ENCODE measurements at places on chromosomes 4 and X.

DNA sequence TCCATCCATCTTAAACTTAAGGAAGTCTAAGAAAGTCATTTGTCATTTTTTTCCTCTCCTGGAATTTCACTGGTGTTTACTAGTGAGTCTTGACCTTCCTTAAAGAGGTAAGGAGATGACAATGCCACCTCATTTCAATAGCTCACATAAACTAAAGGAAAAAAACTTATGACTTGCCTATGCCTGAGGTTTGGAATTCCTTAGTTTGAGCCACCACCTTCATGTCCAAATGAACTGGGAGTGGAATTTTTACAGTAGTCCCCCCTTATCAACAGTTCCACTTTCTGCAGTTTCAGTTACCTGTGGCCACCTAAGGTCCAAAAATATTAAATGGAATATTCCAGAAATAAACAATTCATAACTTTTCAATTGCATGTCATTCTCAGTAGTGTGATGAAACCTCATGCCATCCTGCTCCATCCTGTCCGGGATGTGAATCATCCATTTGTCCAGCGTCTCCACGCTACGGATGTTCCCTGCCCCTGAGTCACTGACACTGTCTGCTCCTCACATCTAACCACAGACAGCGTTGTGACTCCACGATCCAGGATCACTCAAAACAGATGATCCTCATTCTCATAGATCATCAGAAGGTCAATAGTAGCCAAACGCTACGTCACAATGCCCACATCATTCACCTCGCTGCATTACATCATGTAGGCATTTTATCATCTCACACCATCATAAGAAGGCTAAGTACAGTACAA lies 177.4 kb downstream of the SH3KBP1 start:
- peak; percentile 54 for DNase-seq

DNA sequence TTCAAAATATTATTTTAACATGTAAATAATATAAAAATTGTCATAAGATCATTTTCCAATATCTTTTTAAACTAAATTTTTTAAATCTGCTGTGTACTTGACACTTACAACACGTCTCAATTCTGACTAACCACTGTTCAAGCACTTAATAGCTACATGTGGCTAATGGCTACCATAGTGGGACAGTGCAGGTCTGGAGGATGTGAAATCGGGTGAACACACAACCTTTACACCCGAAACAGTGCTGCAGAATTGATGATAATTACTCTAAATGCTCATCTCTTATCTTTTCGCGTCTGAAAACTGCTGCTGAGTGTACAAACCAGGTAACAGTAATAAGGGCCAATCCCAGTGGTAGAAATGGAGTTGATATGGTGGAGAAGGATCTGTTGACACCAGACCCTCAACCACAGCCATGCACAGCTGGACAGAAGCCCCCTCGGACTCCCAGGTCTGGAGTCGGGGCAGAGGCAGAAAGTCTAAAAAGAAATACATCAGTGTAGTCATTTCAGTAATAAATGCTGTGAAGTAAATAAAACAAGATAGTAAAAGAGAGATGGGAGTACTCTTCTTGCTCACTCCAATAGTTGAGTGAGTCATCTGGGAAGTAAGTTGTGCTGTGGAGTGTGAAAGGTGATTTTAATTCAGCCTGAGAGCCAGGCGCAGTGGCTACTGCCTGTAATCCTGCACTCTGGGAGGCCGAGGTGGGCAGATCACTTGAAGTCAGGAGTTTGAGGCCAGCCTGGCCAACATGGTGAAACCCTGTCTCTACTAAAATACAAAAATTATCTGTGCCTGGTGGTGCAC lies 150.0 kb downstream of the CBR4 start:
- DNase-seq: no peak

- no peak for DNase-seq
These were observed 173.8 kb upstream of the RAI2 start for GRCh38 chrX:18034945-18035344.

DNA sequence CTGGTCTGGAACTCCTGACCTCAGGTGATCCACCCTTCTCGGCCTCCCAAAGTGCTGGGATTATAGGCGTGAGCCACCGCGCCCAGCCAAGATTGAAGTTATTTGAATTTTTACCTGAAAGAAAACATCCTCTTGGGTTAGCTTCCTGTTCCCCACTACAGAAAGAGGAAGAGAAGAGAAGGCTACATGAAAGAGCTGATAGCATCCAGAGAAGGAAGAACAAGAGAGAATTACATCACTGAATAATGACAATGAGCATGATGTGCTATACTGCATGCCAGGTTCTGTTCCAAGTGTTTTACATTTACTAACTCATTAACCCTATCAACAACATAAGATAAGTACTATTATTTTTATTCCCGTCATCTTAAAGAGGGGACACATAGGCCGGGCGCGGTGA lies 11.5 kb upstream of the TBC1D1 start:
- no peak for DNase-seq

GRCh38 chr4:187550256-187550950 lies 445.2 kb upstream of the ZFP42 start:
- DNase-seq: no peak
